ENCODE measurements at places on chromosomes 1 and 21.

DNA sequence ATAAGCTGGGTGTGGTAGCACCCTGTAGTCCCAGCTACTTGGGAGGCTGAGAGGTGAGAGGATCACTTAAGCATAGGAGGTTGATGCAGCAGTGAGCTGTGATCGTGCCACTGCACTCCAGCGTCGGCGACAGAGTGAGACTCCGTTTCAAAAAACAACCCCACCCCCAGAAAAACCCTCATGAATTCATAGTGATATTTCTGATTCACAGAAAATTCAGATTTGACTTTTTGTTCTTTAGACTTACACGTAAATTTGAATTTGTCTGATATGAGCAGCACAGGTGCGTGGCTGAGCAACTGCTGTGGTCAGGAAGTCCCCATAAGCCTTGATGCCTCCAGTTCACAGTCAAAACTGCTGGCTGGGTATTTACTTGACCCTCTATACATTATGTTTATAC lies 10.0 kb upstream of the MORC3 start:
- DNase-seq: no peak

DNA sequence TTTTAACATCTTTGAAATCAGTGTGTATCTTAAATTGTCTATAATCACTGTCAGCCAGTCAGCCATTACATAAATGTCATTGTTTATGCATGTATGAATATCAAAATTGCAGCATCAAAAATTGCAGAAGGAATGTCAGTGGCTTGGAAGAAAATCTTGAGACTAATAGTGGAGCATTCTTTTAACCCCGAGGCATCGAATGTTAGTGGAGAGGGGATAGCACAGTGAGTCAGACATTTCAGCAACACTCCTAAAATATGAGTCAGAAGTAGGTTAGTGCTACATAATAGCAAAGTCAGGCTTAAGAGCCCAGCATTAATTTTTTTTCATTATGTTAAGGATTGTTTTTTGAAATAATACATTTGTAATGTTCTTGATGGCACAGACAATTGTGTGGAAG lies 45.5 kb downstream of the SNRPE start:
- DNase-seq: no peak

DNA sequence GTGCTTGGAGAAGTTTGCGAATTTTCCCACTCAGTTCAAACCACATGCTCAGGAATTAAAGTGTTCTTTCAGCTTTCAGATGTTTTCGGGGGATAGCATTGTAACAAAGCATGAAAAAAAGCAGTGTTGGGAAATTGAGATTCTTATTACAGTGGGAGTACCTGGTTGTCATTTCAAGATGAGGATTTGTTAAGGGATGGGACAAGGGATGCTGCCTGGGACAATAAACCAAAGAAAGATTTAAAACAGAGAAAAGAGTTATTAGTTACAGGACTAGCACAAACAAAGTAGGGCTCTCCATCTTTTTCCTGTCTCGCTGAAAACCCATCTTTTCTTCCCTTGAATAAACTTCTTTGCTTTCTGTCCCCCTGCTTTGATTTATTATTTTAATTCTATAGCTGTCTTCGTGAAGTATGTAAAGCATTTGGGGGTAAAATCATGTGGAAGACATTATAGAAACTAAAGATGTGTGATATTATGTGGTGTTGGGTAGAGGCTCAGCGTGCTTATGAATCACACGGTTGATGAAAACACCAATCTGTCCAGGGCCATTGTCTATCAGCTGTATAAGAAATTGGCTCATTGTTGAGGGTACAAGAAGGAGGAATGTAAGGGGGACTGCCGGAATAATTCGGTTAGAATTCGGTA lies 277.6 kb downstream of the KIF26B start:
- no peak for DNase-seq

GRCh38 chr1:37073152-37073853 lies 39.0 kb upstream of the GRIK3 start:
- DNase-seq: no peak

DNA sequence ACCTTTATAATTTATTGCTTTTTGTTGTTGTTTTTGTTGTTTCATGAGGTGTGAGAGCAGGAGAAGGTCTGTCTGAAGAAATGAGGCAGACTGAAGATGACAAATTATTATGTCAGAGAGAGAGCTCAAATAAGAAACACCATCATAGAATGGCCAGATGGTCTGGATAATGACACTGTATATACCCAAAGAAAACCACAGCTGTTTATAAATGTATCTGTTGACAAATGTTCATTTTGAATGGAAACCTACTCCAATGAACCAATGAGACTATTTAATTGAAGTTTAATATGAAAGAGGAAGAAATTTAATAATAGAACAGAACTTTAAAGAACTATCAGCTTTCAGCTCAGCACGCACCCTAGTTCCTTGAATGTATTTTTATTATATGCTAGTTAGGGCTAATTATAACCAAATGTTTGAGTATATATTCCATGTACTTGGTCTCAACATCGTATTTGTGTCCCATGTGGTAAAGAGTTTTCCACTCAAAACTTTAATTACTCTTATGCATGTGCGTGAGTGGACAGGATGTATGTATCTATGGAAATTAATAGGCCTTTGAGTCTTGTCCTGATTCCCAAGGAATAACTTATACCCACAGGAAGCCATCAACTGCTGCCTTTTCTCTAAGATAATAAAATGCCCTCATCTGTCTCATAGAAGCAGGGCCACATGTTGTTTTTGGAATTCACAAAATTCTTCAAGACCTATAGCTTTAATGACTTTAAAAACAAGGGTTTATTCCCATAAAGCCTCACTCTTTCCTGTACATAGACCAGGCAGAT lies 202.7 kb downstream of the KCNK2 start:
- DNase-seq: no peak

GRCh38 chr1:3498986-3499385 lies 44.5 kb downstream of the ARHGEF16 start:
- DNase-seq: no peak

GRCh38 chr1:84291882-84292655 lies 9.4 kb upstream of the SAMD13 start:
- no peak for DNase-seq

DNA sequence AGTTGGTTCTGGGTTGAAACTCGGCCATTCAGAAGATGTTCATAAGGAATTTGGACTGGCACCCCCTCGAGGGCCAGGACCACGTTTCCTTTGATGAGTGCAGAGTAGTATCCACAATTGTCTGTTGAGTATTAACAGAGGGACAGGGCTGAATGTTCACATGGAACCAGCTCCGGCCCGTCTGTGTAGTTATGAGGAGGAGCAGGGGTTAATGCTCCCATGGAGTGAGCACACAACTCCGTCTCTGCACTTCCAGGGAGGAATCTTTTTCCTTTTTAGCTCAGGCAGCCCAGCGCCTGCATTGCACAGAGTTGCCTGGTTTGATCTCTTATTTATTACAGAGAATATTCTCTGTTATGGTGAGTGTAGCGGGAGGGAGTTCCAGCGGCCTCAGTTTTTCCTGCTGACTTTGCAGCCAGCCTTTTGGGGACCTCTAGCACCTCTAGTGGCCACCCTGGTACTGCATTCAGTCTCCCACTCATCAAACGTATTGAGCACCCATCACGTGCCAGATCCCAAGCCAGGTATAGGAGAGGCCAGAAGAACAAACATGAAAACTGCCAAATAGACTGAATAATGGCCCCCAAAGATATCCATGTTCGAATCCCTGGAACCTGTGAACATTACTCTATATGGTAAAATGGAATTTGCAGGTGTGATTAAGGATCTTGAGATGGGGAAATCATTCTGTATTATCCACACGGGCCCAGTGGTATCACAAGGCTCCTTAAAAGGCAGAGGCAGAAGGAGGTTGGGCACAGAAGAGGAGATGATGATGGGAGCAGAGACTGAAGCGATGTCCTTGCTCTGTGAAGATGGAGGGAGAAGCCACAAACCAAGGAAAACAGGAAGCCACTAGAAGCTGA lies 167.7 kb upstream of the CSF3R start:
- peak; percentile 96 for DNase-seq

Data from H1 (cell line).